Activated naive CD4-positive, alpha-beta T cell treated with Interleukin-2 at 50 U/mL for 16 hours (primary cell): ENCODE measurements at places on chromosomes 4 and X.

DNA sequence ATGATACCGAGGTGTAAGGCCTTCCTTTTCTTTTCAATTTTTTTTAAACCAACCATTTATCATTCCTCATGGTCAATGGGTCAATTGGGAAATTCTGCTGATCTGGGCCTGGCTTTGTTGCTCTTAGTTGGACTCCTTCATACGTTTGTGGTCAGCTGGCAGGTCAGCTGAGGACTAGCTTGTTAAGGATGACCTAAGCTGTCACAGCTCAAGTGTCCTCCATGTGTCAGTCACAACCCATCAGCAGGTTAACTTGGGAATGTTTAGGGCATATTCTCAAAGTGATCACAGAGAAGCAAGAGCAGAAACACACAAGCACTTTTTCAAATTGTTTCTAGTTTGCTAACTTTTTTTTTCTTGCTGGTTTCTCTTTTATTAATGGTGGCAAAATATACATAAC is 117.4 kb upstream of the MAB21L2 start:
- no peak for DNase-seq

- DNase-seq = no peak
Observed at GRCh38 chr4:156261230-156261629, 307.6 kb upstream of the CTSO start.

DNA sequence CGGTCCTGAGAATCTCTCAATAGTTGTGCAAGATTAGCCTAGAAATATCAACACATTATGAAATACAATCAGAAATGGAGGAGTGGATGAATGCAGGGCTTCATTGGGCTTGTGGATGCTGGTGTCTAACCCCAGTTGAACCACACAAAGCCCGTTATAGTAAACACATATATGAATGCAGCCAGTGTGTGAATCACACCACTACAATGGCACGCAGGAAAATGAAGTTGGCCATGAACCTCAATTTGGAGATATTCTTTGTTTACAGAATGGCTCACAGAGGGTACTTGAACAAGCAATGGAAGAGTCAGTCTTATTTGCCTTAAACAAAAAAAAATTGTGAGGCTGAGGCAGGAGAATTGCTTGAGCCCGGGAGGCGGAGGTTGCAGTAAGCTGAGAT is 57.8 kb downstream of the SOD3 start:
- no peak for DNase-seq

GRCh38 chr4:98996056-98996764 is 689 bp downstream of the METAP1 start:
- peak; percentile 6 for DNase-seq

DNA sequence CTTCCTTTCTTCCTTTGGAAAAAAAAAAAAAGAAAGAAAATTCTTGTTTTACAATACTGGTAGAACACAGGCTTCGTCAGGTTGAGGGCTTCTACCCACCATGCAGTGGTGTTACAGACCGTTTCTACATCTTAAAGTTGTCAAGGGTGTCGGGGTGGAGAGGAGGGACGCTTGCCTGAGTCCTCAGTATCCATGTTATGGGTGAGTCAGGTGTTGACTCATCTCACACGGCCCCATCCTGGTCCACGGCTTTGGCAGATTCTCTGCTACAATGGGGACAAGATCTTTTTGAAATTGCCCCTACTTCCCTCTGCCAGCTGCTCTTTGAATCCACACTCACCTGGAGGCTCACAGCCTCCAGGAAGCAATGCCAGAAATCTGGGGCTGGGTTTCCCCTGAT is 310.3 kb upstream of the ZFP42 start:
- DNase-seq = no peak
